Ureter (tissue), 1 donor: ENCODE measurements at places on chromosomes 13 and 19. TPM values are rescaled to one million over a fixed set of nuclear protein-coding genes. Genes with fewer than 3 reads are reported as not detected.

The ZNF726 gene
- total RNA-seq, result 14.3 TPM

The IRF2BP1 gene
- total RNA-seq, result 22.0 TPM

The WDR88 gene
- not detected for total RNA-seq

The MCEMP1 gene
- not detected for total RNA-seq

The CLDN10 gene
- total RNA-seq, result not detected

The HPN gene
- total RNA-seq, result 0.73 TPM

The PLPPR3 gene
- not detected for total RNA-seq

The ZNF256 gene
- total RNA-seq, result 10.6 TPM

The METTL21C gene
- total RNA-seq, result not detected

The ZIC5 gene
- total RNA-seq, result not detected

The FFAR1 gene
- total RNA-seq, result not detected

DNA sequence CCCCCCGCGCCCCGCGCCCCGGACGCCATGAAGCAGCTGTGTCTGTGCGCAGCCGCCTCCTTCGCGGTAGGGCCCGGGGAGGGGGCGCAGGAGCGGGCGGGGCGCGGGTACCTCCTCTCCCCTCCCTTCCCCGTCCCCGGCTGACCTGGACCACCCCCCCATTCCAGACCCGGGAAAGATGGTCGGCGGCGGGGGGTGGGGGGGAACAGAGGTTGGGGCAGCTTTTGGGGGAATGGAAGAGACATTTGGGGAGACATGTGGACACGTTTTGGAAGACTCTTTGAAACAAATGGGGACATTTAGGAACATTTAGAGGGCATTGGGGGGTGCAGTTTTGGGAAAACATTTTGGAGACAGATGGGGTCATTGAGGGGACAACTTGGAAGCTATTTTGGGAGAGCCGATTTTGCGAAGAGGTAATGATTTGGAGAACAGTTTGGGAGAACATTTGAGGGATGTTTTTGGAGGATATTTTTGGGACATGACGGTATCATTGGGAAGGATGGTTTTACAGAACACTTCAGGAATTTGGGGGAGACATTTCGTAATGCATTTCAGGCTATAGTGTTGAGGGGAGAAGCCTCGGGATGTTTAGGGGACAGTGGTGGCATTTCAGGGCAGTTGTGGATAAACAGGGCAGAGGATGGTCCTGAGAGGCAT, 16.1 kb downstream of the ANKRD24 start:
- DNase-seq, result no peak

DNA sequence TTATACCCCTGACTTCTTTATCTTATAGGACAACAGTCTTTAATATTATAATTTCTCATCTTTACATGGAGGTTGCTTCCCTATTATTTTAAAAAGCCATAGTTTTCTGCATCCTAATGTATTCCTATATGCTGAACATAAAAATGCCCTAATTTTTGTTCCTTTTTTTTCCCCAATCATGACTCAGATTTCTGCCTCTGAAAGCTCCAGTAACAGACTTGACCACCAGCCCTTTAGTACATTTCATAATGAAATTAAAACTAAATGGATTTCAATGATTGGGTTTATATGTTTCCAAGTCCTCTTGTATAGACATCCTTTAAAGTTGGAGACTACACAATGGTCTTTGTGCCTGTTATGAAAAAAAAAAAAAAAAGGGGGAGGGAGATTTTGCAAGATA, 712.5 kb downstream of the DIAPH3 start:
- no peak for DNase-seq

DNA sequence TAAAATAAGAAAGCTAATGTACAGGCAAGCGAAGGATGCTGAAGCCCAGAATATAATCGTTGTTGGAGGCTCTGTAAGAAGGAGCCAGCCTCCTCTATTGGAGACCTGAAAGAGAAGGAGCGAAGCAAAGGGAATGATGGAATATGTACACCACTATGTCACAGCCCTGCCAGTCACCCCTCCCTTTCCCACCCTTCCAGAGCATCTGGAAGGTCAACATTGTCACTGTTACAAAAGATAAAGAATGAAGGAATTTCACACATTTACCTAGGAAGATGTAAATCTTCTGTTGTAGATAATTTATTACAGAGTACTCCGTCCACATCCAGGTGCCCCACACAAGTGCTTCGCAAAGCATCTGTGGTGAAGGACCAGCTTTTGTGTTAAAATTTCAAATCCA, 39.7 kb upstream of the SACS start:
- no peak for DNase-seq

DNA sequence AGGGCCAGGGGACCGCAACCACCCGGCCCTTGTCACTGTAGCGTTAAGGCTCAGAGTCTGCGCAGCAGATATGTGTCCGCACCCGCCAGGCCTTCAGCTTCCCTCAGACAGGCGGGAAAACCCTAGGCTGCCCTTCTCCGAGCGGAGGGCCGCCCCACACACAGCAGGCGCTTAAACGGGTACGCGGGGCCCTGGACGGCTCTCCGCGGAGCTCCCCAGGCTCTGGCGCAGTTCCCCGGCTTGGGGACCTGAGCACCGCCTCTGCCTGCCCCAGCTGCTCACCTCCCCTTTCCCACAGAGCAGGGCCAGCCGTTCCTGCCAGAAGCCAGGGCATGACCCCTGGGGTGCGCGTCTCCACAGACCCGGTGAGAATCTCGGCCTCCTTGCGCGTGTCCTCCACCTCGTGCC, 593 bp downstream of the ZNF135 start:
- DNase-seq, result no peak

GRCh38 chr13:100209857-100210825, 121.2 kb downstream of the PCCA start:
- DNase-seq, result no peak

DNA sequence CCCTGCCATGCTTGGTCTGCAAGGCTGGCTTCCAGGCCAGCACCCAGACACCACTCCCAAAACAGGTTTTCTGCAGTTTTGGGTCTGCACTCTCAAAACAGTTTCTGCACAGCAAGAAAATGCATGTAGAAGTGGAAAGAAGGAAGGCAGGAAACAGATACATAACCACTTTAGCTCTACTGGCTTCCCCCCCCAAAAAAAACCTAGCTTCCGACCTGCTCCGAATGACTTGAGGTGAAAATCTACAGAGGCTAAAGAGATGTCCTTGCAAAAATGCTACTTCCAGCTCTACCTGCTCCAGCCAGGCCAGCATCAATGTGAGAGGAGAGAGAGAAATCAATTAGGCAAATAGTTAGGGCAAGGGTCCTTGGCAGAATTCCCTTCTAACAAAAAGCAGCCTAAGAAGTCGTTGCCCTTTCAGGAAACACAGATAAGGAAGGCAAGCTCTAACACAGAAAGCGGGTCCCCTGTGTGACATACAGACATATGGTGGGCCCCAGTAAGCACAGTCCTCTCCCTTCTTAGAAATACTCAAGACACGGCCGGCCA, 3.4 kb downstream of the C19orf12 start:
- no peak for DNase-seq

GRCh38 chr19:29845574-29846176, 33.9 kb downstream of the CCNE1 start:
- DNase-seq, result peak; percentile 52

DNA sequence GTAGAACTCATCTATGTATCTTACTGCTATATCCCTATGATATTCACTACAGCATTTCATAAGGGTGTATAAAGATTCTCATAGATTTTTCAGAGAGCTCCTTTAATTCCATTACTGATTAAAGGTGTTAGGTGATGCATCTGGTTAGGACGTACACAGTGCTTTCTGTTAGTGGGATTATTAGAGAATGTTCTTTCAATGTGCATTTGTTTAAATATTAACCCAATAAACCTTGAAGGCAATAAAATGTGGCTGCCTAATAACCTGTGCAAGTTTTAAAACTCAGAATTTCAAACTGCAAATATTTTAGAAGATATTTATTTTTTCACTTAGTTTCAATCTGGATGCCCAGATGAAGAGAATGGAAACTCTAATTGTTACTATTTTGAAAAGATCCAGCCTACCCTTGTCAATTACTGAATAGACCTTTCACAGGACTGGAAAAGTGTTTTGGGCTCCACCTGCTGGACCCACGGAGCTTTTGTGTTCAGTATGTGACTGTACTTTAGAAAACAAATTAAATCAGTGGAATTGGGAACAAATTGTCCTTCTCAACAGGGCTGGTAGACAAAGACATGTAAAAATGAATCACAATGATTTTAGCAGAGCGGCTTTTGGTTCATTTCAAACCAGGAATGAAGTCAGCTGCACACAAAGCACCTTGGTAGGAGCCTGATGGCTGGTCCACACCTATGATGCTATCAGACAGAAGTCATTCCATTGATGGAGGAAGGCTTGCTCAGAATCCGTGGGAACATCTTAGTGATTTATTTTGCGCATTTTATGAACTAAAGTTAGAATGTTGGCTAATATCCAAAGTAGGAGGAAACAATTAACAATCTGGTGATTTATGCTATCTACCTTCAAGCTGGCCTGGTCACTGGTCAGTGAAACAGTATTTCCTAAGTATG, 89.4 kb upstream of the RAP2A start:
- DNase-seq, result no peak

DNA sequence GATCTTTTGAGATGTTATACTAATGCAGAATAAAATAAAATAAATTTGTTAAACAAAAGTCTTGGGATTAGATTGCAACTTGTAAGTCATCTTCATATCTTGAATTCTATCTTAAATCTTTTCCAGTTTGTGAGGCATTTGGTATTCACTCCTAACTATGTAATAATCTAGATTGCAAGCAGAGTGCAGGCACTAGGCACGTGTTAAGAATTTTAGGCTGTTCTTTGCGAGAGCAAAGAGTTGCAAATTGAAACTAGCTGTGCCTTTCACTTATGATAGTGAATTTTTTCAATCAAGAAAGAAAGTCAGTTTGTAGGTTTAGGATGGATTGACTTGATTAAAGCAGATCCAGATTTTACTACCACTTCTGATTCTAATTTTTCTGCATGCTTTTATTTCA, 264.1 kb upstream of the SPRY2 start:
- no peak for DNase-seq

- no peak for DNase-seq
Observed at GRCh38 chr13:42466123-42466522, 107.8 kb upstream of the TNFSF11 start.

- no peak for DNase-seq
Observed at GRCh38 chr13:45950386-45951000, 98.9 kb upstream of the SIAH3 start.

GRCh38 chr19:43667126-43667875, 2.7 kb downstream of the PLAUR start:
- peak; percentile 56 for DNase-seq

- no peak for DNase-seq
Observed at GRCh38 chr19:39946532-39946931, 12.1 kb upstream of the FCGBP start.

DNA sequence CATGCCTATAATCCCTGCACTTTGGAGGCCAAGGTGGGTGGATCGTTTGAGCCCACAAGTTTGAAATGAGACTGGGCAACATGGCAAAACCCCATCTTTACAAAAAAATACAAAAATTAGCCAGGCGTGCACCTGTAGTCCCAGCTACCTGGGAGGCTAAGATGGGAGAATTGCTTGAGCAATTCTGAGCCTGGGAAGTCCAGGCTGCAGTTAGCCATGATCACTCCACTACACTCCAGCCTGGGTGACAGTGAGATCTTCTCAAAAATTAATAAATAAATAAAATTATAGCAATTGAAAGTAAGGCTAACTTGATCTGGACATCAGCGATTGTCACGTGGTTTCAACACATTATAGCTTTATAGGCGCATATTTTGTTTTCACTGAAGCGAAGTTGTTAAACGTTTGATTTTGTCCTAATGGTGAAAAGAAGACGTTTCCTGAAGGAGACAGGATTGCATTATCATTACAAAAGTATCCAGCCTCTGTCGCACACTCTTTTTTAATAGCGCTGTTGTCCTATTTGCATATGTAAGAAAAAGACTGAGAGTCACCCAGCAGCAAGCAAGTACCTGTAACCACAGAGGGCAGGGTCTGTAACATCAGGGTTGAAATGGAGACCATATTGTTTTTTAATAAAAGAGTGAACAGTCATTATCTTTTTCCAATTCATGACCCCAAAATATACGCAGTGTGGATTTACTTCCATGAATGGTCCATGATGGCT, 335.7 kb downstream of the DCT start:
- DNase-seq, result no peak

- peak; percentile 48 for DNase-seq
Observed at GRCh38 chr13:102947745-102948405, 102.0 kb downstream of the ERCC5 start.

DNA sequence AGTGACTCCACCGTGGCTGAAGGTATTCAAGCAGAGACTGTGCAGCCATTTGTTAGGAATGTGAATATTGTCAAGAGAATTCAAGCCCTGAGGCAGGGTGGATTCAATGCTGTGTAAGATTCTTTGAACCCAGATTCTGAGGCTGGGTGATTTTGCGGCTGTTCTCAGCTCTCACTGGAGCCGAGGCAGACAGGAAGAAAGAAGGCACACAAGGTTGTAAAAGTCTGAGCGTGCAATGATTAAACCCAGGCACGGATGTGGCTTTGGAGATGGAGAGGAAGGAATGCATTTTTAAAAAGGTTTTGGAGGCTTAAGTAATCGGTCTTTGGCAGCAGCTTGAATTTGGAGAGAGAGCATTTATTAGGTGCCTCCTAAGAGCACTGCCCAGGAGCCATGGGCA, 187.9 kb downstream of the KATNAL1 start:
- DNase-seq, result no peak

- no peak for DNase-seq
Observed at GRCh38 chr19:32017176-32017953, 328.0 kb upstream of the ZNF507 start.

DNA sequence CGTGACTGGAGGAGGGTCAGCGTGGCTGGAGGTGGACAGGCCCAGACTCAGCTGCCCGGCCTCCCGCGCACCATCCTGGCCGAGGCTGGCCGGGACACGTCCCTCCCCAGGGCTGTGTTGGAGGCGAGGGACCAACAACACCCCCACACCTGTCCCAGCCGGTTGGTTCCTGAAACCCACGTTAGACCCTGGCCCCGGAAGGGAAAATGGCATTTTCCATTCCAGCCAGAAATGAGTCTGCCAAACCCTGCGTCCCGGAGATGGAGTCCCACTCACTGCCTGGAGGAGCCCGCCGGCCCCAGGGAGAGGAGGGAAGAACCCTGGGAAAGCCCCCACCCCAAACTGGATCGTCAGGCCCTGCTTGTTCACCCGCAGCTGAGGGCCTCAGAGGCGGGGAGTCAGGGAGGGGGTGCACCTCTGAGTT, 4.8 kb upstream of the WDR18 start:
- DNase-seq, result no peak

DNA sequence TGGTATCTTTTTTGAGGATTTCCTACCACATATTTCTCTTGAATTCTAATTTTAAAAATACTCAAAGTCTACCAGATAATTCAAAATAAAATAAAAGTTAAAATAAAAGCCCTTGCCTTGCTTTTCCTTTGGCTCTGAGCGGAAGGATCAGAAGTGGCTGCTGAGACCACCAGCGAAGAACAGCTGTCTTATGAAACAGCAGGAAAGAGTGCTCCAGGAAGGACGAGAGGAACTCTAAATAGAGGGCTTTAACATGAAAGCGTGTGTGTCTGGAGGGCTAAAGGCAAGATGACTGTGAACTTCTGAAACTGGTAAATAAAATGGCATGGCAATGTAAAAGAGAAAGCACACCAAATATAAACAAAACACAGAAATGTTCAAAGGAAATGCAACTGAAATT, 521.5 kb upstream of the SPRY2 start:
- DNase-seq, result no peak
